T follicular helper cell (primary cell): ENCODE measurements at places on chromosomes 2 and 18.

DNA sequence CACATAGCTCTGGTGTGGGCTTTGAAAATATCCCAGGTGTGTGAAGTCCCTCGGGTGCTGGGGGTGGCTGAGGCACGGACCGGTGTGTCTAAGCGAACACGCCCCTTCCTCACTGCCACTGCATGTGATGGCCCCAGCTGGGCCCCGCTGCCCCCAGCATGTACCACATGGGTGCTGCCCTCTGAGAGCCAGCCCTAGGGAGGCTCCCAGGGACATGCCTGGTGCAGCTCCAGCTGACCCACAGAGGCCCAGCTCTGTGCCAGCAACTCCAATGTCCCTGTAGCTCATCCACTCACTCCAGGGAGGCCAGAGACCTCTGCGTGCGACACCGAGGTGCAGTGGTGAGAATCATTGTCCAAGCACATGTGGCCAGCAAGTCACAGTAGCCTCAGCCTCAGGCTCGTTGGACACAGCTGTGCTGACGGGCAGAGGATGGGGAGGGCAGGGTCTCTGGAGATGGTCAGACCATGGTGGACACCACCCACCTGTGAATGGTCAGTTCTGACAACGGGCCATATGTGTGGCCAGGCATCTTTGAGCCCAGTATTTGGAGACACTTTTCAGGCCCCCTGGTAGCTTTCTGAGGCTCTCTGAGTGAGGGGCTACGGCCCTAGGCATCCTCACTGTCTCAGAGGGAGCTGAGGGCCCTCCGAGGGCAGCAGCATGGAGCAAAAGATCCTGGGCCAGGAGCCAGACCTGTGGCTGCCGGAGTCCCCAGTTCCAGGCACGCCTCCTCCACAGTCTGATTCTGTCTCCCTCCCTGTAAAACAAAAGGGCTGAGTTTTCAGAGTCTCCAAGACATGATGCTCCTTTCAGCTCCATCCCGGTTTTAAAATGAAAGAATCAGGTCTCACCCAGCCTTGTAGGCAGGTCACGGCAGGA is 220.7 kb downstream of the NDUFA10 start:
- no peak for DNase-seq

GRCh38 chr2:59232394-59233165 is 991.5 kb upstream of the FANCL start:
- DNase-seq, result no peak

- DNase-seq, result no peak
Measured at GRCh38 chr2:73203055-73203681, 794 bp downstream of the NOTO start.

DNA sequence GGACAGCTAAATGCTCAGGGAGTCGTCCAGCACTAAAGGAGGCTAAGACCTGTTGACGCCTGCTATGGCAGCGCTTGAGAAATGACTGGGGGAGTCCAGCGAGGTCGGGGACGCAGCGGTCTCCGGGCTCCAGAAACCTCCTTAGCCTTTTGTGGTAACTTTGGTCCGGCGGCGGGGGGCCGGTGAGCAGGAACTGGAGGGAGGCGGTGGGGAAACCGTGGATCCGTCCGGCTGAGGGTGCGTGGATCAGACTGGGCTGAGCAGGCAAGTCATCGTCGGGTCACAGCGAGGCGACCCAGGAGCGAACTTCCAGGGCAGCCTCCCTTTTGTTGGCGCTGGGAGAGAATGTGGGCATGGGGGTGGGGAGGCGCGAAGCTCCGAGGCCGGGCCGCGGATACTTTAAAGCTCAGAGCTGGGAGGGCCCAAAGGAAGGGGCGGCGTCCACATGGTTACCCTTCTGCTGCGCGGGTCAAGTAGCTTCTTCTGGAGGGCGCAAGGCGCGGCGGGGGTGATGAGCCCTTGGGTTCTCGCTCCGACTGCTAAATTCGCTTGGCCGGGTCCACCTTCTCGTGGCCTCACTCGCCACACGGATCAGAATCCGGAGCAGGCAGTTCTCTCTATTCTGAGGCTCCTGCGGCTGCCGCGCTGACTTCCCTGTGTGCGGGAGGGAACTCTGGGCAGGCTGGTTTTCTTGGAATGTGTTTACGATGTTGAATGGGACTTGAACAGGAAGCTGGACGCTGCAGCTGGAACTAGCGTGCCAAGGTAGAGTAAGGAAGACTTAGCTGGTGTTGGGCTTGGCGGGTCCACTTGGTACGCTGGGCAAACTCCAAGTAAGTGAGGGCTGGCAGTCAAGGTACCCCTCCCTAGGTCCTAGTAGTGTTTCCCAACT is 920 bp downstream of the GULP1 start:
- DNase-seq, result no peak

DNA sequence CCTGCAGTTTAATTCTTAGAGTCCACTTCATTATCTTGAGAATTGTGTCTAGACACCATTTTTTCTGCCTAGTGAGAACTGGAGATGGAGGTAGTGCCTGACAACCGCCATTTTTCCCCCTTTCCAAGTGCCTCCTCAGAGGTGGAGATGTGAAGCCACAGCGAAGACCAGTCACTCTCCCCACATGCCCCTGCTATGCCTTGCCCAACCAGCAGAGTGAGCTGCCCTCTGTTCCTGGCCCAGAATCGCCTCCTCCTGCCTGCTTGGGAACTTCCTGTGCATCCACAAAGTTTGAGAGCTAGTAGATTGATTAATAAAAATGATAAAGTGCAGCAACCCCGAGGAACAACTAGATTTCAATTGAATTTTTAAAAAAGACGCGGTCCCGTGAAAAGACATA is 123.3 kb downstream of the CLIP4 start:
- no peak for DNase-seq

GRCh38 chr2:29733213-29733612 is 188.2 kb downstream of the ALK start:
- no peak for DNase-seq

DNA sequence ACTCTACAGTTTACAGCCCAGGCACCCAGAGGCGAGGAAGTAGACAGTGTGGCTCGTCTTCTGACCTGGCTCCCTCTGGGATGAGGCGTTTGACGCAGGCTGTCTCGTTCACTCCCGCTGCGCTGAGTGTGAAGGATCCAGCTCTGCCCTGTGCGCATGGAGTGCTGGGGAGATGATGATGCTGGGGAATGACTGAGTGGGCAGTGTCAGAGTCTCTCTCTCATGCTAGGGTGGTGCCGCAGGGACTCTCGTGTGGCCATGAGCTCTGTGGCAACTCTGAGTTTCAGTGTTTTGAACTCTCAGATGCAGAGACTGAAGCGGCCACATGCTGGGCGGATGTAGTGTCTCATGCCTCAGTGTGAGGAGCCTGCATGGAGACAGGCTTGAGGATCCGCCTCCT is 118.4 kb upstream of the TPO start:
- no peak for DNase-seq

GRCh38 chr18:24878289-24878688 is 417.9 kb downstream of the HRH4 start:
- no peak for DNase-seq

- no peak for DNase-seq
Measured at GRCh38 chr18:55185391-55185790, 226.1 kb upstream of the CCDC68 start.

GRCh38 chr2:168174756-168175155 is 72.6 kb downstream of the STK39 start:
- no peak for DNase-seq

DNA sequence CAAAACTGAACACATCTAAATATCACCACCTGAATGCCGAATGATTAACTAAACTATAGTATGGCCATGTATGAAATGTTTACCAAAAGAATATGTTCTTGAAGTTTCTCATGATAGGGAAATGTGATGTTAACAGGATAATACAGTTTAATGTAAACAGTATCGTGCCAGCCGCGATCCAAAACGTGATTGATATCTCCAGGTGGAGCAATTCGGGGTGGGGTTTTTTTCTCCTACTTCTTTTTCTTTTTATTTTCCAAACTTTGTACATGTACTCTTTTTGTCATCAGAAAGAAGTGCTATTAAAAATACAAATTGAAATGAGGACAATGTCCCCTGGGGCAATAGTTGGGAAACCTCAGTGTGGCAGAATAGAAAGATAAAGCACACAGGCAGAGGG is 4.0 kb upstream of the BIN1 start:
- DNase-seq, result no peak

GRCh38 chr2:233936089-233936488 is 18.9 kb downstream of the TRPM8 start:
- DNase-seq, result no peak

GRCh38 chr18:2641638-2642037 is 13.9 kb upstream of the SMCHD1 start:
- DNase-seq, result no peak

DNA sequence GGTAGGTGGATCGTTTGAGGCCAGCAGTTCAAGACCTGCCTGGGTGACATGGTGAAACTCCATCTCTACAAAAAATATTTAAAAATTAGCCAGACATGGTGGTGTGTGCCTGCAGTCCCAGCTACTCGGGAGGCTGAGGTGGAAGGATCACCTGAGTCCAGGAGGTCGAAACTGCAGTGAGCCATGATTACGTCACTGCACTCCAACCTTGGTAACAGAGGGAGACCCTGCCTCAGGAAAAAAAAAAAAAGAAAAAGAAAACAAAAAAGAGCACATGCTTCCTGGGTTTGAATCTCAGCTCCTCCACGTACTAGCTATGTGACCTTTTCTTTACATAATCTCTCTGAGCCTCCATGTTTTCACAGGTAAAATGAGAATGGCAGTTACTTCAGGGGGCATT is 107.5 kb upstream of the STPG4 start:
- no peak for DNase-seq

- no peak for DNase-seq
Measured at GRCh38 chr2:25482341-25482740, 140.6 kb upstream of the DNMT3A start.

DNA sequence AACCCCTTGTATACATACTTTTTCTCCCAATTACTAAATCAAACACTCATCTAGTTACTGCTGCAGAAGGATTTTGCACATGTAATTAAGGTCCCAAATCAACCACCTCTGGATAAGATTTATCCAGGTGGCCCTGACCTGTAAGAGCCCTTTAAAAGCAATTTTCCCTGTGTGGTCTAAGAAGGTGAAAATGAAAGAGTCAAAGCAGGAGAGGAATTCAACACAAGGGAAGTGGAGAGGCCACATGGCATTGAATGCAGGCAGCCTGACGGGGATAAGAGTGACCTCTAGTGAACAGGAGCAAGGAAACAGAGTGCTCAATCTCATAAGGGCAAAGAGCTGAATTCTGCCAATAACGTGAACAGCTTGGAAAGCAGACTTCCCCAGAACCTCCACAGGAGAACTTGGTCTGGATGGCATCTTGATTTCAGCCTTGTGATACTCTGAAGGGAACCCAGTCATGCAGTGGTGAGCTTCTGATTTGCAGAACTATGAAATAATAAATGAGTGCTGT is 27.2 kb downstream of the PPP3R1 start:
- DNase-seq, result no peak

GRCh38 chr2:238925281-238925680 is 77.4 kb downstream of the TWIST2 start:
- DNase-seq, result no peak

DNA sequence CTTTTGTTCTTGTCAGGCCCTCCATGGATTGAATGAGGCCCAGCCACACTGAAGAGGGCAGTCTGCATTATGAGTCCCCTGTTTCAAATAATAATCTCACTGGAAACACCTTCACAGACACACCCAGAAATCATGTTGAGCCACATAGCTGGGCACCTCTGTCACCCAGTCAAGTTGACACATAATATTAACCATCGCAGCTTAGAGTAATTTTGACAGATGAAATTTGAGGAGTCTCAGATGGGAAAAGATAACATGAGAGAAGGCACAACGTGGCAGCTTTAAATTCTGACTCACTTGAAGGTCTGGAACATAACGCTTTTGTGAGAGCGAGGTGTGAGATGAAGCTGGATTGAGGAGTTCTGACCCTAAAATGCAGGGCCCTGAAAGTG is 70.9 kb upstream of the TMEM87B start:
- DNase-seq, result no peak

DNA sequence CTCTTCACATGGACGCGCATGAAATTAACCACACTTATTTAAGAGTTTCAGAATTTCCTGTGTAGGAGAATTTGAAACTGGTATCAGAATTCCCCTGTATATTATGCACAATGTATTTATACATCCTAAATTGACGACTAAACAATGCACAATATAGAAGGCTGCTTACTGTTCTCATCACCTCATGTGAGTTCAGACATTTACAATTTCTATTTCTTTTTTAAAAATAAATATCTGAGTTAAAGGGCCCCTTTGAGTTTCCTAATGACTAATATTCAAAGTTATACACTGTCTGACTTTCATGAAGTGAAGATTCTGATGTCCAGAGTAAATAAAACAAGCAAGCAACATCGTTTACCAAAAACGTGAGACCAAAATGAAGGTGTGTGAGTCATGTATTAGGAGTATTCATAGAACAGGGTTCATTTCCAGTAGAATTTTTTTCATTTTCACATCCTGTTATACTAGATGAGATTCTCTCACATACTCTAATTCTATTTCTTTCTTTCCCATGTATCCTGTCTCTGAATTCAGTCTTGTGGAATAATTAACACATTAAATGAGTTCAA is 406.2 kb downstream of the NUP35 start:
- DNase-seq, result no peak

DNA sequence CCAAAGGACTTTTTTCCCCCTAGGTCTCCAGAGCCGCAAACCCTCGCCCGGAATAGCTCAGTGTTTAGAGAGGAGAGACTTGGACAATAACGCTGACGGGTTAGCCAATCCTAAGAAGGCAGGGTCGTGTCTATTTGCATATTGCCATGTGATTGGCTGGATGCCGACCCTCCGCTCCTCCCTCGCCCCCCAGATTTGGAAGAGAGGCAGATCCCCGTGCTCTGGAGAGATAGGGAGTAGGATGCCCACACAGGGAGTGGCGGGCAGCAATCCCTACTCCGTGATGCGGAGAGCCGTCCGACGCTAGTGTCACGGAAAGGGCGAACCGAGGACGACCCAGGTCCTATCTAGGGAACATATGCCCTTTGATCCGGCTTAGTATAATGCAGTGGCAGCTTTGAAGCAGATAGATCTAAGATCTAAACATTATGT is 1.4 kb downstream of the WNT6 start:
- DNase-seq, result no peak

- no peak for DNase-seq
Measured at GRCh38 chr2:70668432-70668831, 99.6 kb downstream of the ADD2 start.
